Activated T-helper 9 cell treated with anti-CD3 and anti-CD28 coated beads, Interleukin-2, amount 50 U/mL, for 16 hours (primary cell): ENCODE measurements at places on chromosomes 3 and 15.

- no peak for DNase-seq
Measured at GRCh38 chr3:142645236-142645793, 49.1 kb downstream of the PLS1 start.

- DNase-seq = no peak
Measured at GRCh38 chr15:100891307-100892012, 11.8 kb downstream of the ALDH1A3 start.

- DNase-seq = no peak
Measured at GRCh38 chr3:114597012-114597411, 303.2 kb downstream of the TIGIT start.

DNA sequence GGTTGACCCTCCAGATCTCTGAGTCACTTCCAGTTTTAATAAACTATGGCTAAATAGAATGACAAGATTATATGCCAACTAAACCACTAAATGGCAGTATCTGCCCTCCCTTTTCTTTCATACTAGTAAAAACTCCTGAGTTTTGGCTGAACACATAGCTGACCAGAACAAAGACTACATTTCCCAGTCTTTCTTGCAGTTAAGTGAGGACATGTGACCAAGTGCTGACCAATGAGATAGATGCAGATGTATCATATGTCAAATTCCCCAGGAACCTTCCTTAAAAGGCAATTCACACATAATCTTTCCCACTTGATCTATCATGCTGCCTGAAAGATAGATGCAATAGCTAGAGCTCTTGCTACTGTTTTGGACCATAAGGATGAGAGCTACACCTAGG, 191.3 kb downstream of the SHOX2 start:
- no peak for DNase-seq

GRCh38 chr3:155791190-155791589, 14.9 kb downstream of the C3orf33 start:
- no peak for DNase-seq

- DNase-seq = no peak
Measured at GRCh38 chr3:184814214-184814613, 2.2 kb downstream of the VPS8 start.

- DNase-seq = no peak
Measured at GRCh38 chr3:101807888-101808287, 28.9 kb downstream of the NXPE3 start.

GRCh38 chr3:29802057-29802456, 521.2 kb downstream of the RBMS3 start:
- no peak for DNase-seq

DNA sequence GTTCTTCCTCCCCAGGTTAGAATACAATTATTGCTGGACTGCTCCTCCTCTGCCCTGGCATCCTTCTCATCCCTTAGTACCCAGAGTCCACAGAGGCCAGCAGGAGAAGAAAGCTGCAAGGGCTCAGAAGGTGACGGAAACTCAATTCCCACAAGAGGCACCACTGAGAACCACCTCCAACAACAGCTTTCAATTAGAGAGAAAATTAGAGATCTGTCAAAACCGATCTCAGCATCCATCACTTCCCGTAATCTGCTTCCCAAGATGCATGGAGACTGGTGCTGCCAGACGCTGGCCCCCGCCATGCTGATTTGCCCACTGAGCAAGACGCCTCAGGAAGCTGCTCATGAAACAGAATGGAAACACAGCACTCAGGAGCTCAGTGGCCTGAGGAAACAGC, 135.0 kb upstream of the PRICKLE2 start:
- DNase-seq = no peak

DNA sequence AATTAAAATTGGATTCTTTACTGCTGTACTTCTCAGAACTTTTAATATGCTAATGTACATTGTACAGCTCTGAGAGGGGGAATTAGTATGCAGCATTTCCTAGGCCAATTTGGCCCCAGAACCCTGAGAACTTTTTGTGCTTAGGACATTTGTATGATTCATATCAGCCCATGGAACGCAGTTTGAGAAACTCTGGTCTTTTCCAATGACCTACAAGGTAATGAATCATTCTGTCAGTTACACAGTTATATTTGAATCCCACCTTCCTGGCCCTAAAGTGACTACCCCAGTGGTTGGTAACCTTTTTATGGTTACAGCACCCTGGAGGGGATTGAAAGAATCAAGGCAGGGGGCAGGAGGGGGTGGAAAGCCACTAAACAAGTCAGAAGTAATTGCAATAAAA, 25.6 kb upstream of the KBTBD12 start:
- DNase-seq = no peak

DNA sequence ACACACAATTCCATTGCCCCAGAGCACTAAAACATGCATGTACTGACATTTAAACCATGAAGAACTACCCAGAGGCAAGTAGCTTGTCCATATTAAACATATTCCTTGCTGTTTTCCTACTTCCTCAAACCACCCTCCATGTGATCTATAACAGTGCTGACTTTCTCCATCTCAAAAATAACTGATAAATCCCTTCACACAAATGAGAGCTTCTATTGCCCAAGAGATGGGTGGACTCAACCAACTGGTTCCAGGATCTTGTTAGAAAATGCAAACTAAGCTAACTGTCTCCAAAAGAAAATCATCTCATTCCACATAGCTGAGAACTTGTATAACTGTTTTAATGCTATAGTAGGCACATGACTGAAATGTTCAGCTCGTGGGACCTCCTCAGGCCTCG, 29.6 kb downstream of the DCLK3 start:
- no peak for DNase-seq

DNA sequence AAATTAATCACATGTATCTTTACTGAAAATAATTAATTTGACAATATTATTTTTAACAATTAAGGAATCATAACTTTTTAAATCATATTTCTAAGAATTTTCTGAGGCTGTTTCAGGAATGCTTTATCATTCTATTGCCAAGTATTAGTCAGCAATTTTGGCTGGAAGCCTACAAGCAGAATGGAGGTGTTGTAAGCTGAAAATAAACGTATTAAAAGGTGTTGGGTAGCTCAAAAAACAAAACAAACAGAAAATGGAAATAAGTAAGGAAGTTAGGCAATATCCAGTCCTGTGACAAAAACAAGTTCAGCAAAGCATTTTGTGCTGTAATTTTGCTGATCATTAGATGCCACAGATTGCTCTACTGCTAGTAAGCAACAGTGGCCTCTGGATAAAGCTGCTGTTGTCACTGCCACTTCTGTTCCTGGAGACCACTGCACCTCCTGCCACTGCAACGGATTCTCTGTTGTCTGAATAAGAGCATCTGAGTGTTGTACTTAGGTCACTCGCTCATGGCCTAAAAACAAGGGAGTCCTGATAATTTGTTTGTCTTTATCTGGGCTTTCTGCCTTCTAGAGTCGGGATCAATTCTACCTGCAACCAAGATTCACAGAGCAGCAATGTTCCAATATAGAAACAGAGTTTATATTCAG, 63.5 kb upstream of the SLITRK3 start:
- no peak for DNase-seq

DNA sequence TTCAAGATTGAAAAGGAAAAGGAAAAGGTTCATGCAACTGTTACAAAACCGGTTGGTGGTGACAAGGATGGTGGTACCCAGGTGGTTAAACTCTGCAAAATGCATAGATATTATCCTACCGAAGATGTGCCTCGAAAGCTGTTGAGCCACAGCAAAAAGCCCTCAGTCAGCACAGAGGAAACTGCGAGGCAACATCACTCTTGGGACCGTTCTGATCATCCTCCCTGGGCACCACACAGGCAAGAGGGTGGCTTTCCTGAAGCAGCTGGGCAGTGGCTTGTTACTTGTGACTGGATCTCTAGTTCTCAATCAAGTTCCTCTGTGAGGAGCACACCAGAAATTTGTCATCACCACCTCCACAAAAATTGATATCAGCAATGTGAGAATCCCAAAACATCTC, 86.9 kb downstream of the PLCH1 start:
- no peak for DNase-seq

- DNase-seq = no peak
Measured at GRCh38 chr15:47856071-47856470, 138.8 kb downstream of the SEMA6D start.

DNA sequence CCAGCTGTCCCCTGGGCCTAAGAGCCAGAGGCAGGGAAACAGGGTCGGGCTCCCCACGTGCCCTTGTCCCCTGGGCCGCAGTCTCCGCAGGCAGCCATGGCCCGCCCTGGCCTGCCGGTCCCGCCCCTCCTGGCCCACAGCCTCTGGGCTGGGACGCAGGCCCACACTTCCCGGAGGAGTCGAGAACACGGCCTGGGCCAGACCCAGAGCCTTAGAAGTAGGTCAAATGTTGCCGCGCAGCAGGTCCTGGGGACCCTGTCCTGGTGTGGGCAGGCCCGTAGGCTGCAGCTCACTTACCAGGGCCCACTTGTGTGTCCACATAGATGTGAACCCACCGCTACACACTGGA, 4.3 kb upstream of the MYL3 start:
- DNase-seq = no peak

DNA sequence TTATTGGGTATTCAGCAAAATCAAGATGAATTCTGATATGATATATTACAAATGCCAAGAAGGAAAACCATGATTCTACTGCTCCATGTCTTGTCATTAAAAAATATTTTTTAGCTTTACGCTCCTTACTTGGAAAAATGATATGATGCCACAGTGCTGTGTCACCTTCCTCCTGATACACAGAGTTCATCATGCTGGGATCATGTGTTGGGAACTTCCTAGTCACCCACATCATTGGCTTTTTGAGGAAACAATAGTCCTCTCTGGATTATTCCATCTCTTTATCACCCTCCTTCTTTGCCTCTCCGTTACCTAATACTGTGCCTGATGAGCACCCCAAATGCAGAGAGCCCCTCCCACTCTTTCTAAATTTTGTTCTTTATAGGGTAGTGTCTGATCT, 94.3 kb upstream of the PFN2 start:
- no peak for DNase-seq
